Stimulated activated CD8-positive, alpha-beta memory T cell treated with anti-CD3 and anti-CD28 coated beads, Interleukin-2, amount 100 ng/mL, for 1 hour (primary cell): ENCODE measurements at places on chromosomes 6 and 20.
A peak's percentile ranks its signal among the peaks of the same experiment; 100 is the strongest.

DNA sequence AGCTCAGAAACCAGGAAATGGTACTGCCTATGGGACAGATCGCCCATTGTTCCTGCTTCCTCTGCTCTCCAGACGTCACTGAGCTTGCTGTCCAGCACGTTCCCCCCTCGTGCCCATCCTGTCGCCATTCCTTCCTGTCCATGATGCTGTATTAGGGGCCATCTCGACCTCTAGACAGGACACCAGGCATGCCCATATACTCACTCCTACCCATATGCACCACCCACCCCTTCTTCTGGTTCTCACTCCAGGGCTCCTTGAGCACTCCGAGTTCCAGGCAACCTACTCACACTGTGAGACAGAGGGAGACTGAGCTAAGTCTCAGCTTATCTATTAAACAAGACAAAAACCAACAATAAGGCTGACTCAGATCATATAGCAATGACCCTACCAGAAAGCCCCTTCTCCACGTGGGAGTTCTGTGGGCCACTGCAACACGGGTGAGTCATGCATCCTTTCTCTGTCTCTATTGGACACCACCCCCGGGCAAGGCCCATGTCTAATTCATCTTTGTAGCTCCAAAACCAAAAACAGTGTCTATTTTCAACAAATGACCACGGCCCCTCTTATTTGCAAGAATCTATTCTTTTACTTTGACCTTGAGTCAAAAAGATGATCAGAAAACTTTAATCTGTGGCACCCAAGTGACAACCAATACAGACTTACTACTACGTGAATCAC, 65.7 kb downstream of the PSMG4 start:
- no peak for DNase-seq

GRCh38 chr6:137475103-137475502, 19.1 kb downstream of the OLIG3 start:
- DNase-seq: no peak

- no peak for DNase-seq
These were observed 23.6 kb downstream of the GMDS start for GRCh38 chr6:2221726-2222274.

DNA sequence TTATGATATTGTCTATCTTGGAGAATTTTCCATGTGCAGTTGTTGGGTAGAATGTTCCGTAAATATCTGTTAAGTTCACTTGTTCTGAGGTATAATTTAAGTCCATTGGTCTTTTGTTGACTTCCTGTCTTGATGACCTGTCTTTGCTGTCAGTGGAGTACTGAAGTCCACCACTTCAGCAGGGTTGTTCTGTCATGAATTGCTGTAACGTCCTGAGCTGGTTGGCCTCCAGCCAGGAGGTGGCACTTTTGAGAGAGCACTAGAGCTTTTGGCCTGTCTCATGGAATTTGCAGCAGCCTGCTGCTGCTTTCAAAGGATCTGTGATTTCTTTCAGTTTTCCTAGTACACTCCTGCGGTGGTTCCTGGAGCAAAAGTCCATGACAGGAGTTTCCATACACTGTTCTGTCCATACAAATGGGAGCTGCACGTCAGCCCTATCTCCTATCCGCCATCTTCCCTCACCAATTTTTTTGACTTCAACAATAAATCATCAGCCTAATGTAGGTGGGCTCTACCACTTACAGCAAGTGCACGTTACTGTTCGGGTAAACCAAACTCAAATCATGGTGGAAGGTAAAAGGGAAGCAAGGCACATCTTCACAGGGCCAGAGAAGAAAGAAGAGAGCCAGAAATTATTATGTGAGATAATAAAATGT, 46.9 kb upstream of the TRERF1 start:
- DNase-seq: no peak

GRCh38 chr20:57622579-57623381, 2.6 kb upstream of the ZBP1 start:
- no peak for DNase-seq

DNA sequence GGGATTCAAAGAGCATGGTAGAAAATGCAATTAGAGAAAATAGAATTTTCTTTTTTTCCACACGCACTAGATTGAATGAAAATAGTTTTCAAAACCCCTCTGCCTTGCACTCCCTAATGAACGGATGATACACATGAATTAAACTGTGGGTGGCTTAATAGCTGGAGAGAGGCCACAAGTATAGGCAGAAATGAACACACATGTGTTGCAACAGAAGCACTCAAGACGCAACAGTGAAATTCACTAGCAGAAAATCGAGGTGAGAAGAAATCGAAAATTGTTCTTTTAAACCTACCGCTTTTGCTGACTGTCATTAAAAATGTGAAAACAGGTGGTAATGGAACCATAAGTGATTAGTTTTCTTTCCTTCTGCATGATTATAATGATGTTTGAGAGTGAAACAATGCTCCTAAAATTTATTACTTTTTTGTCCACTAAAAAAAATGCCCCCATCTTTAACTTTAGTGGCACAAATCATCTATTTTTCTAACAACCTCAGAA, 80.1 kb upstream of the SHLD1 start:
- no peak for DNase-seq

DNA sequence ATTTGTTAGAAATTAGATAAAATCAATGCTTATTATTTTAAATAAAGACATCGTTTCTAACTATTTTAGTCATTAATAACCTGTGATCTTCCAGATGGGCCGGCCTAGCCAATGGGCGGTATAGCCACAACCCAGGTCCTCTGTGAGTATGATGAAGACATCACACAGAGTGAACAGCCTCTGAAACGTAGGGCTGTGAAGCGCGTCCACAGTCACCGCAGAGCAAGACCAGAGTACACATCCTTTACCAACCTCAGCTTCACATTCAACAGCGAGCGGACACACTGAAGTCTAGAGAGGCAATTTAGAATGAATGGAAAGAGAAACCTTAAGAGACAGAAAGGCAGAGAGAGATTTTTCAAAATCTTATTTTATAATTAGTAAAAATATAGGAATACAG, 125.0 kb upstream of the RPS6KA2 start:
- no peak for DNase-seq

GRCh38 chr6:160455081-160455480, 106.9 kb downstream of the SLC22A3 start:
- DNase-seq: no peak

GRCh38 chr6:131643855-131644460, 6.9 kb downstream of the ENPP3 start:
- DNase-seq: no peak

DNA sequence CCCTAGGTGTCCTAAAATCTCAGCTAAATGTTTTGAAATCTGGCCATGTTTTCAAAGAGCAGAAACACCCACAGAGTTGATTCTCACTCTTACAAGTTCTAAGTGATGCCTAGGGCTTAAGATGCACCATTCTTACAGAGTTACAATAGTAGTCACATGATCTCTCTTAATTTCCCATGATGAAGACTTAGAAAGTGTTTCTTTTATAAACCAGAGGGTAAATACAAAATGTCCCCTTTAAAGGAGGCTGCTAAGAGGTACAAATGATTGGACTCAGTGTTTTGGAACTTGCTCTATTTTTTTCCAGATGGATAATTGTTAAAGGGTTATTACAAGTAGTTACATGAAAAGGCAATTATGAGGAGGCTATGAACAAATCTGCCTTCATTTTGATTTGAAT, 244.6 kb downstream of the GRM1 start:
- DNase-seq: no peak

- no peak for DNase-seq
These were observed 72.7 kb downstream of the KHDC1L start for GRCh38 chr6:73152556-73152955.

- DNase-seq: peak; percentile 47
These were observed 1.8 kb upstream of the KCNQ5 start for GRCh38 chr6:72619883-72620696.

GRCh38 chr20:17895641-17896171, 72.9 kb downstream of the SNX5 start:
- DNase-seq: peak; percentile 10

DNA sequence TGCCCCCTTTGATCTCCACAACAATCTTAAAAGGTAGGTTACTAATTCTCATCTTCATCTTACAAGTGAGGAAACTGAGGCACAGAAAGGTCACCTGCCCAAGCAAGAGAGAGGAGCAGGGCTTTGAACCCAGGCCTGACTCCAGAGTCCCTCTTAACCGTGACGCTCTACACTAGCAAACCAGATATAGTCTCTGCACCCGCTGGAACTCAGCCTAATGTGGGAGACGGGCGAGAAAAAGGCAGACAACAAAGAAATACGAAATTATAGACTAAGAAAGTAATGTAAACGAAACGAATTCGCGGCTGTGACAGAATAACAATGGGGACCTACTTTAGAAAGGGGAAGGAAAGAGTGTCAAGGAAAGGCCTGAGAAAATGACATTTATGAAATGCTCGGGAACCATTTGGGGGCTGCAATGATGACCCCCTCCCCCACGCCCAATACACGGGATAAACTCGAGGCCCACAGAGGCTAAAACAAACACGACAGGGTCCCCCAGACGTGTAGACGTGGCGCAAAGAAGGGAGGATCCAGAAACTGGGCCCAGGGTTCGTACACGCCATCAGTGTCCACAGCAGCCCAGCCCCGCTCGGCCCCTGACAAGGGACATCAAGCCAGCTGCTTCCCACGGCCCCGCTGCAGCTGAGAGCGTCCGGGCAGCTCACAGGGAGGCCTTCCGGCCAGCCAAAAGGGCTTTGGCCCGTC, 637 bp downstream of the TRPC4AP start:
- DNase-seq: no peak

GRCh38 chr6:56314683-56315523, 67.5 kb upstream of the COL21A1 start:
- no peak for DNase-seq

GRCh38 chr20:53679597-53680309, 86.1 kb upstream of the ZNF217 start:
- no peak for DNase-seq

GRCh38 chr6:1285956-1286355, 25.9 kb upstream of the FOXQ1 start:
- no peak for DNase-seq

GRCh38 chr6:20575125-20575524, 40.9 kb downstream of the CDKAL1 start:
- DNase-seq: no peak

DNA sequence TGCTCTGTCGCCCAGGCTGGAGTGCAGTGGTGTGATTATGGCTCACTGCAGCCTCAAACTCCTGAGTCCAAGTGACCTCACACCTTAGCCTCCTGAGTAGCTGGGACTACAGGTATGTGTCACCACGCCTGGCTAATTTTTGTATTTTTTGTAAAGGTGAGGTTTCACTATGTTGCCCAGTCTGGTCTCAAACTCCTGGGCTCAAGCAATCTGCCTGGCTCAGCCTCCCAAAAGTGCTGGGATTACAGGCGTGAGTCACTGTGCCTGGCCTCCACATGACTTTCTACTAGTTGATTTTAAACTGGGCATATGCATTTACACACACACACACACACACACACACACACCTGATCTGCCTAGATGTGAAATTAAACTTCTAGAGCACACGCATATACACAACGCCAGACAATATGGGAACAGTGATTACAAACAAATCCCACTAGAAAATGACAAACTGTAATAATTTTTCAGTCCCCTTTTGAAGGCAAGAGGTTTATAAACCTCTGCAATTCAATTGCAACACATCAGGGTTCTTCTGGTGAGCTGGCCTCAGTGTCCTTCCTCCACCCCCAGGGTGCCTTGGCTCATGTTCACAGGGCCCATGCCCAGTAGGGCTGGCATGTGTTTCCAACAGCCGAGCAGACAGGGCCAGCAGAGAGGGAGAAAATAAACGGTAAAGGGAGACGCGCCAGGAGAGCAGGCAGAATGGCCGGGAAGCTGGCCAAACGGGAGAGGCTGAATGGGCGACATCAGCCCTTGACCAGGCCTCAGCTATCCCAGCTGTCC, 31.2 kb downstream of the PARD6B start:
- no peak for DNase-seq
